Stimulated activated CD8-positive, alpha-beta memory T cell treated with anti-CD3 and anti-CD28 coated beads, Interleukin-15, amount 100 ng/mL, for 24 hours (primary cell): ENCODE measurements at places on chromosomes 4 and X.

GRCh38 chrX:107571296-107571998 is 56.9 kb upstream of the PRPS1 start:
- no peak for DNase-seq

DNA sequence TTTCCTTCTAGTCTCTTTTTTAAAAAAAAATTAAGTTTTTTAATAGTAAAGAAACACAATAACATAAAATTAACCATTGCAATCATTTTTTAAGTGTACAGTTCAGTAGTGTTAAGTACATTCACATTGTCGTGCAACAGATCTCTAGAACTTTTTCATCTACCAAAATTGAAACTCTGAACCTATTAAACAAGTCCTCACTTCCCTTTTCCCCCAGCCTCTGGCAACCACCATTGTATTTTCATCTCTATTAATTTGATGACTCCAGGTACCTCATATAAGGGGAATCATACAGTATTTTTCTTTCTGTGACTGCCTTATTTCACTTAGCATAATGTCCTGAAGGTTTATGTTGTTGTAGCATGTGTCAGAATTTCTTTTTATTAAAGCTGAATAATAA is 31.8 kb downstream of the MSL3 start:
- DNase-seq, result no peak

DNA sequence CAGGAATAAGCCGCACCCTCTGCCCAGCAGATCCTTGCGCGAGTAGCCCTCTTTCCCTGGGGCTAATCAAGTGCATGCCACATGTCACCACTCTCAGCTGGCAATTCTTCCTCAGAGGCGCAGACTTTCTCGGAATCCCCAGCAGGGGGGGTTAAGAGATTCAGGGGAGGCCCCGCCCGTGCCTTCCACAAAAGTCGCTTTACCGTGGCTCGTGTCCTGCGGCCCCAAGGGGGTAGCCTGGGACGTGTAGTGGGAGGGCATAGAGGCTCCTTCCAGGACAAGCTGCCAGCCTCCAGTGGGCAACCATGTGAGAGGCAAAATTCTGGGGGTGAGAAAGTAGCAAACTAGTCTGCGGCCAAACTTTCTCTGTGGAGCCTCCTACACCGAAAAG is 652 bp downstream of the SRPX start:
- no peak for DNase-seq

- DNase-seq, result no peak
Measured at GRCh38 chr4:8287343-8288280, 18.1 kb downstream of the HTRA3 start.

DNA sequence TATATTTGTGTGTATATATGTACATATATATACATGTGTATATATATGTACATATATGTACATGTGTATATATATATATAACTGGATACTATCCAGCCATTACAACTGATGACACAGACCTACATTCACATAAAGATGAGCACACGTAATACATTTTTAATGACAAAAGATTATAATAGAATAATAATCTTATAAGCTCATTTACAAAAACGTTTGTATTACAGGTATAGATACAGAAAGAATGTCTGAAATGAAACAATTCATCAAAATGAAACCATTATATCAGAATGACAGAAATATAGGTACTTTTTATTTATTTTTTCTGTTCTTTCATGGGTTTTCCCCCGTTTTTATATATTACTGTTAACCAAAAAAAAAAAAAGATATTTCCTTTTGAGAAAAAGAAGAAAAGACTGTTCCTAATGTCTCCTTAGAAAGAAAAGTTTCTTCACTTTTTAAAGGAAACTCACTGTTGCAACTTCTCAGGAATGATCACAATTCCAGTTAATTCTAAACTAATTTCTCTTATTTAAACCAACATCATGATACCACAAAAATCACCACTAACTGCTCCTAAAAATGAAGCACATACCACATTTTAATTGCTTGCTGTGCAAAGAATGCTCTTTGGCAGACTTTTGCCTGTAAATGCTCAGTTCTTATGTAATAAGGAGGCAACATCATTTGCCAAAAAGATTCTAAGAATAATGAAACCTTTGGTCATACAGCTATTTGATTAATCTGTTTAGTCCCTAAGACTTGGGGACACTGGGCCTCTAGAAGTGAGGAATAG is 18.9 kb downstream of the LEF1 start:
- DNase-seq, result no peak

DNA sequence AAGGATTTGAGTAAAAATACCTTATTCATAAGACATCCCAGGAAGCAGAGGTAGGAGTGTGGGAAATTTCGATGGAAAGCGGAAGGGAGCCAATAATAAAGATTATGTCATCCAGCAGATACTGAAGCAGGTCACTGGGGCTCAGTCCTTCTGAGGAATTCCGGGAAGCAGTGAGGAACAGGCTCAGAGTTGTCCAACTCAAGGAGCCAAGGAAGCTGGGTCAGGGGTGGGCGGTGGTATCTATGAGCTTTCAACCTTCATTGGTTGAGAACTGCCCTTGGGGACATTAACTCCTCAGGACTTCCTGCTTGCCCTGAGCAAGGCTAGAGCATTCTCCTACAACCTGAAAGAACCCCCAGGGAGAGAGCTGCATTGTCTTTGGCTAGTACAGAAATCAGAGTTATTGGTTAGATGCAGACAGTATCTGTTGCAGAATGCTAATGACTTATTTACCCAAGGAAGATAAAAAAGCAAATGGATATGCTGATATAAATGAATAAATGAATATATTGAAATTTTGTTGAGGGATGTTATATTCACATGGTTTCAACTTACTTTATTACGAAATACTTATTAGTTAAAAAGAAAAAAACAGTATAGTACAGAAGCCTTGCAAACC is 68.2 kb downstream of the DMP1 start:
- no peak for DNase-seq

- no peak for DNase-seq
Measured at GRCh38 chrX:30887721-30888120, 1.3 kb downstream of the TAB3 start.

DNA sequence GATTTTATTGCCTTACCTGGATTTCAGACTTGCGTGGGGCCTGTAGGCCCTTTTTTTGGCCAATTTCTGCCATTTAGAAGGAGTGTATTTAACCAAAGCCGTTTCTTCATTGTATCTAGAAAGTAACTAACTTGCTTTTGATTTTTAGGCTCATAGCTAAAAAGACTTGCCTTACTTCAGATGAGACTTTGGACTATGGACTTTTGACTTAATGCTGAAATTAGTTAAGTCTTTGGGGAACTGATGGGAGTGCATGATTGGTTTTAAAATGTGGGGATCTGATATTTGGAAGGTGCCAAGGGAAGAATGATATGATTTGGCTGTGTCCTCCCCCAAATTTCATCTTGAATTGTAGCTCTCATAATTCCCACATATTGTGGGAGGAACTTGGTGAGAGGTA is 7.7 kb upstream of the UGT2B10 start:
- DNase-seq, result no peak

DNA sequence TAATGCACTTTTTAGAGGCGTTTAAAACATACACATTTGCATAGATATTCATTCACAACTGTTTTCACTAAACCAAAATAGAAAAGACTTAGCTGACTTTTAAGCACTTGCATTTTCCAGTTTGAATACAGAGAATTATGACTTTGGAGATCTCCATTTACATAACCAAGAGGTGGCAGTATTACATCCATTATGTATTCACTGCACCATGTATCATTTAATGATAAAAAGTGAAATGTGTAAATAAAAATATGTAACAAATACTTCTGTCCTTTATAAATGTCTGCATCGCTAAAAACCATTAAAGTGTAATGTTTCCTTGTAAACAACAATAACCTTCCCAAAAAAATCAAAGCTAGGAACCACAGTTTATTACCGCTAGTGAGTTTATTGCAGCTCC is 413.2 kb downstream of the FGF13 start:
- DNase-seq, result no peak

- no peak for DNase-seq
Measured at GRCh38 chr4:61727286-61727685, 527.2 kb downstream of the ADGRL3 start.

- DNase-seq, result no peak
Measured at GRCh38 chrX:24332878-24333277, 19.0 kb upstream of the SUPT20HL2 start.

- no peak for DNase-seq
Measured at GRCh38 chr4:186260504-186261448, 5.2 kb upstream of the F11 start.

DNA sequence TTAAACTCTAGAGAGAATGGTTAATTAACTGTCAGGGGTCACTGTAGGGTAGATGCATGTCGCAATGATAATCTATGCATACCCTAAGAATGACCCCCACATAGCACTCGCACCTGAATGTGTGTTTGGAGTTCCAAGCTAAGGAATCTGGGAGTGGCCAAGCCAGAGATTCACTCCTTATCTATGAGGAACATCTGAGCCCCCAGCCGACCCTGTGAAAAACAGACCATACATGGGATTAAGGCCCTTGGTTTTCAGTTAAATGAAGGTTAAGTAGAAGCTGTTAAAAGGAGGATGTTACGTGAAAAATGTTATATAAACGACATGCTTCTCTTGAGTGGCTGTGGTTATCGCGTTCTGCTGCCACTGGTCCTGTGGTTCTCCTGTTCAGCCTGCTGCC is 147.2 kb downstream of the RELL1 start:
- no peak for DNase-seq

DNA sequence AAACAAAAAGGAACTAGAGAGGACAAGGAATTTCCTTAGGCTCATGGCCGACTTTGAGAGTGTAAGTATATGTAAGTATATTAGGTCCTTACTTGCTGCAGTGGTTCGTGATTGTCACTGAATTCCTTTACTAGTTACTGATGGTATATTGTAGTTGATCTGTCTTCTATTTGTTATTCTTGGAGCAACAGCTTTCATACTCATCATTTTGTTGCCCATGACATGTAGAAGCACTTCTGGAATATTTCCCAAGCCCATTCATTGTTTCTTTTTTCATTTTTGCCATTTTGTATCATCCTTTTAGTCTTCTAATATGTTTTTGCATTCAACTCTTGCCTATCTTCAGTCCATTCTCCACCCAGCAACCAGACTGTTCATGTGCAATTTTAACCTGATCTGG is 170.0 kb downstream of the ARHGAP10 start:
- no peak for DNase-seq

- no peak for DNase-seq
Measured at GRCh38 chr4:184331268-184331995, 113.8 kb upstream of the ENPP6 start.

DNA sequence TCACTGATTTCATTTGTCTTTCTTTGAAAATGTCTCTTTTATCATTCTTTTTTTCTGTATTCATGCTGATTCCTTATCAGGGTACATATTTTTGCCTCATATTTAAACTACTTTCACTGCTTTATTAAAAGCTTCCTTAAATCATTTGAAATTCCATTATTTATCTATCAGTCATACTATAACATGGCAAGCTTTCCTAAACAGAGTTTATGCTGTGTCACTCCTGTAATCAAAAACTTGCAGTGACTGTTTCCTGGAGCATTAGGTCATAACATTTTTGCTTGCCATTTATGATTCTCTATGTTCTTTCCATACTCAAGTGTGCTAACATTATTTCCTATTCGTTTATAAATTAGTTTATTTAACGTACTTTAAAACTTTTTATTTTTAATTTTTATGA is 203.7 kb downstream of the BMPR1B start:
- DNase-seq, result no peak

DNA sequence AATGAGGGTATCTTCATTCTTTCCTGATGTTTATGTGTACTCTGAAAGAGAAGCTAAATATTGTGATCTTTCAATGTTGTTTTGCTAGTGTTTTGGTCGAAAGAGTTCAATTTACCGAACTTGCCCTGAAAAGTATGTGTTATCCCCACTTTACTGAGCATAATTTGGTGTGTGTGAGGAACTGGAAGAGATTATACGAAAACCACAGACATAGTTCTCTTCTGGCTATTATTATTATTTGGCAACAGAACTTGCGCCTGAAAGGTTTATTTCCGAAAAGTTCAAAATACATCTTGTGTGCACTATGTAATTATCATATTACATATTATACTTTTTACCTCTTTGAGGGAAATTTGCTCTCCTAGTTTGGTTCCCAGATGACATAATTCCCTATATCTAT is 232.5 kb upstream of the INTU start:
- no peak for DNase-seq

GRCh38 chr4:153013202-153013977 is 77.3 kb downstream of the FHDC1 start:
- DNase-seq, result no peak

GRCh38 chr4:138458751-138459150 is 216.6 kb upstream of the SLC7A11 start:
- no peak for DNase-seq

- no peak for DNase-seq
Measured at GRCh38 chr4:84319124-84319523, 180.0 kb downstream of the NKX6-1 start.

- DNase-seq, result no peak
Measured at GRCh38 chr4:184255871-184256642, 38.4 kb upstream of the ENPP6 start.

DNA sequence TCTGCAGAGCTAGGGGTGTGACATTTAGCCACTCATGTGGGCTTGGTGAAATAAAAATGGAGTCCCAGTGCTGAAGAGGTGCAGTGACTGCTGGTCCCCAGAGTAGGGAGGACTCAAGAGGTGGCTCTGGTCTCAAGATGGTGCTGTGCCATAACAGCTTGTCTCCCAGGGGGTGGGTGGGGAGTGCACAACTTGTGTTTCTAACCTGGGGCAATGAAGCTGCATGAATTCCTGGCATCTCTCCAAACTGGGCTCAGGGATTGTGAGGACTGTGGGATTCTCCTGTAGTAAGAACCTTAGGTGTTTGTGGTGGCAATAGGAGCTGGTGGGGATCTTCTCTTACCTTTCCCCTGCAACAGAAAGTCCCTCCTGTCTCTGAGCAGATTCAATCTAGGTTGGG is 278.9 kb upstream of the SFRP2 start:
- no peak for DNase-seq

- no peak for DNase-seq
Measured at GRCh38 chr4:169094656-169095231, 84.7 kb upstream of the CBR4 start.

DNA sequence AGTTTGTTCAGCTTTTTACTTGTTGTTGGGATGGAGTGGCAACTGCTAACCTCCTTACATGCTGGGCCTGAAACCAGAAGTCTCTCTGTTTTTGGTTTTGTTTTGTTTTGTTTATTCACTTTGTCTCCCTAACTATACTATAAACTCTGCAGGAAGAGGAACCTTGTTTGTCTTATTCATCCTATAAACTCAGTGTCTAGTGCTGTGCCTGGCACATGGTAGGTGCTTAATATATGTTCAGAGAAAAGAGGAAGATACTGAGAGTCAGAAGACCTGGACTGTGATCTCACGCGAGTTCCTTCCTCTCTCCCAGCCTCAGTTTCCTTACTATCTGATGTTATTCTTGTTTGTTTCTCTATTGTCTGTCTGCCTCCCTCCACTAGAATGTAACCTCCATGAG is 71.3 kb downstream of the PRPS1 start:
- no peak for DNase-seq

GRCh38 chr4:113756005-113756410 is 5.5 kb downstream of the CAMK2D start:
- no peak for DNase-seq
